ENCODE measurements at places on chromosomes 2 and 18.

DNA sequence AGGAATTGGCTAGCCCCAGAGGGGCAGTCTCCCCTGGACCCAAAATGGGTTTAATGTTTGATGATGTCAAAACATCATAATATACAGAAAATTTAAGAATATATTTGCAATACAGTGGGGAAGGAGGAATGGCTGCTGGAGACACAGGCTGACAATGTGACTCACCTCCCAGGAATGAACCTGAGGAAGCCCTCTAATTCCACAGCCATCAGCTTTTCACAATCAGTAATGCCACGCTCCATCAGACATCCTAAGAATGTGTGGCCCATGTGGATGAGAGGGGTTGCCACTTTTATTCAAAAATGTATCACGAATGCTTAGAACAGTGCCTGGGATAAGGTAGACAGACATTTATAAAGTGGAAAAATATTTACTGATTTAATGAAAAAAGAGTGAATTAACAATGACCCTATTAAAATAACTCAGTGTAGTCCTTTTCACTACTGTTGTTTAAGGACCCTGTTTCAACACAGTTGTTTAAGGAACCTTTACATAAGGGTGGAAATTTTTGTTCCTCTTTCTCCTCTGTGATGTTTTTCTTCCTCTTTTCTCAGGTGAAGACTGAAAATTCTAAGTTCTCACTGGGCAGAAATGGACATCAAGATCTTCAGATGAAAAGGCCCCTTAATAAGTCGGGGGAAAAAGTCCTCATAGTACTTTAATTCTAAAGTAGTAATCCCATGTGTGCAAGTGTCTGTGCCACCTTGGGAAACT, 17.5 kb upstream of the TMEM163 start:
- no peak for DNase-seq

GRCh38 chr2:98737848-98738247, 6.9 kb upstream of the MGAT4A start:
- DNase-seq, result no peak

- DNase-seq, result no peak
Observed at GRCh38 chr2:129812071-129812470, 167.4 kb upstream of the RAB6C start.

DNA sequence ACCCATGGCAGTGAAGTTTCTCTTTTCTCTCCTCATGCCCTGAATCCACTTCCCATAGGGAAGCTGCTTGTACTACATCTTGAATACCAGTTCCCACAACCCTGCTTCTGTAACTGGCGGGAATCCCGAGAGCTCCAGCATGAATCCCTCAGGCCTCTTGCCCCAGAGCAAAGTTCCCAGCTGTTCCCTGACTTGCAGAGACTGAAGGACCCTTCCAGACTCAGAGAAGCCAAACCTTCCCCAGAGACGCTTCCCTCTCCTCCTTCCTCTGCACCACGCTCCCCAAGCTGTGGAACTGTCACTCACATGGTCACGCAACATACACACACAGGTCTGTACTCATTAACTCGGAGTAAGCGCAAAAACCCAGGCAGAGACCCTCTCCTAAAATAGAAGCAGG, 26.4 kb downstream of the TRAPPC12 start:
- DNase-seq, result no peak

DNA sequence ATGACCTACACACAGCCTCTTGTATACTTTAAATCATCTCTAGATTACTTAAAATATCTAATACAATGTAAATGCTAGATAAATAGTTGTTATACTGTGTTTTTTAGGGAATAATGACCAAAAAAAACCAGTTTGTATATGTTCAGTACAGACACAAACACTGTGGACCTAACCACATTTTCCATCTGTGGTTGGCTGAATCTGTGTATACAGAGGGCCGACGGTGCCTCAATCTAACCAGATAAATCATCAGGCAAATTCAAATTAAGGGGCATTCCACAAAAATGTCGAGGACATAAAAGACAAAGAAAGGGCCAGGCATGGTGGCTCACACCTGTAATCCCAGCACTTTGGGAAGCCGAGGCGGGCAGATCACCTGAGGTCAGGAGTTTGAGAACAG, 14.1 kb downstream of the MGAT4A start:
- DNase-seq, result no peak

DNA sequence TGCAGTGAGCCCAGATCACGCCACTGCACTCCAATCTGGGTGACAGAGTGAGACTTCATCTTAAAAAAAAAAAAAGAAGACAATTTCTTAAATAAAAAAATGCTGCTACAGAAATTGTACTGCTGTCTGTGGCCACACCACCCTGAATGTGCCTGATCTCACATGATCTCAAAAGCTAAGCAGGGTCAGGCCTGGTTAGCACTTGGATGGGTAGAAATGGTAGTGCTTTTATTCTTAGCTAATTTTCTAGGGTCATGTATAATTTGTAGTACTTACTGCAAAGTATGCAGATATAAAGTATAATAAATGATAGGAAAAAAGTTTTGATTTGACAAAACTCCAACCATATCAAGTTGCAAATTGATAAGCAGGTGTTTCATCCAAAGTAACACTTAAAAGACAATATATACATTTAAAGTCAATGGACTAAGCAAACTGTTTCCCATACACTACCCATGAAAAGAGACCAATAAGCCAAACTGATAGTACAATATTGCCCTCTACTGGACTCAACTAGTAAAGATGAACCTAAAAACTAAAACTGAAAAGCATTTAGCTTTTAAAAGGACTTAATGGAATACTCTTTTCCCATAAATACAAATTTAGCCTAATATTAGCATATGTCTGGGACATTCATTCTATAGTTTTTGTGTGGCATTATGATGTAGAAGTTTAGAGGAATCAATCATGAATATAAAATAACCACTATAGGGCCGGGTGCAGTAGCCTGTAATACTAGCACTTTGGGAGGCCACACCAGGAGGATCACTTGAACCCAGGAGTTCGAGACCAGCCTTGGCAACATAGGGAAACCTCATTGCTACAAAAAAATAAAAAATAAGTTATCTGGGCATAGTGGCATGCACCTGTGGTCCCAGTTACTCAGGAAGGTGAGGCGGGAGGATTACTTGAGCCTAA, 18.6 kb upstream of the PEX13 start:
- DNase-seq, result peak; percentile 59

DNA sequence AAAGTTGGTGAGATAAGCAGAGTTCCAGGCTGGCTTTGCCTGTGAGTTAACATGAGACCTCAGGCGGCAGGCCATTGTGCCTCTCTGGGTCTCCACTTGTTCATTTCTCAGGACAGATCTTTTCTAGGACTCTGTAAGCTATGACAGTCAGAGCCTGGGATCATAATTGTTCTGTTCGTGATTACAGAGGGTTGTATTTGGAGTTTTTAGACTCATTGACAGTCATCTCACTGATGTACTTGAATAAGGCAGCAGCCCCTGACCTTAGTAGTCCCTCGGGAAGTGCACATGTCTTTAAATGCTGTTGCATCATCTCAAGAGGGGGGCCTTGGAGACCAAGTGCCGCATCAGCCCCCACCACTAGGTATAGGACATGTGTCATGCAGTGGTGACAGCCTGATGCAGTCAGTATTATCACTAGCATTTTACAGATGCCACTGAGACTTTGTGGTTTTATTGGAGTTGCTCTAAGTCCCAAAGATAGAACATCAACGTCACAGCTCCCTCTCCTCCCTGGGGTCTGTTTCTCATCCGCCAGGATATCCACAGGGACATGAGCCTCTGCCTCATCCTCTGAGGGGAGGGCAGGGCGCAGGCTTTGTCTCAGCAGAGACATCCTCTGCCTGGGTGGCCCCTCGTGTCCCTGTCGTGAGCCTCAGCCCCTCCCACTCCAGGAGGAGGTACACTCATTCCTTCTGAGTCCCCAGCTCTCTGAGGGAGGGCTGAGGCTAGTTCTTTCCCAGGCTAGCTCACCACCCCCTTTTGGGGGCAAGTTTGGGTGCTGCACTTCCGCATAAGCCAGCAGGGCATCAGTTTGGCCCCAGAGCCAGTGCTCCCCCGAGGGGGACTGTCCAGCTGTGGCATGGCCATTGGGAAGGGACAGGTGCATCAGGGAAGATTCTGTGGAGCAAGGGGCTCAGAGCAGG, 14.1 kb downstream of the GLI2 start:
- no peak for DNase-seq

DNA sequence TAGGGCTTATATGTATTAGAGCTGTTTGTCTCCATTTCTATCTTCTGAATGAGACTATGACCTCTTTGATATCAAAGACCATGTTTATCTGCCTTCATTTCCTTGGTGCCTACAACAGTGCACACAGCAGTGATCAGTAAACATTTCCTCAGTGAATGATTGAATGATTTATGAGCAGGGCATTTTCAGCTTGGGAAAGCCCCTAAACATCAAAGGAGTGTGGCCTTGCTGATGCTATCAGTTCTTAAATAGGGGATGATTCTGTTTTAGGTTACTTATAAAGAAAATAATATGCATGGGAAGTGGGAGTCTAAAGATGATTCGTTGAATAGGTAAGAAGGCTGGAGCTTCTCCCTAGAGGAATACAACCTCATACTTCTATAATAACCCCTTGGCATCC, 425.3 kb downstream of the ZNF521 start:
- no peak for DNase-seq

- no peak for DNase-seq
Observed at GRCh38 chr18:63962137-63962536, 7.7 kb upstream of the SERPINB8 start.

GRCh38 chr18:57970356-57971095, 73.5 kb upstream of the NEDD4L start:
- no peak for DNase-seq

DNA sequence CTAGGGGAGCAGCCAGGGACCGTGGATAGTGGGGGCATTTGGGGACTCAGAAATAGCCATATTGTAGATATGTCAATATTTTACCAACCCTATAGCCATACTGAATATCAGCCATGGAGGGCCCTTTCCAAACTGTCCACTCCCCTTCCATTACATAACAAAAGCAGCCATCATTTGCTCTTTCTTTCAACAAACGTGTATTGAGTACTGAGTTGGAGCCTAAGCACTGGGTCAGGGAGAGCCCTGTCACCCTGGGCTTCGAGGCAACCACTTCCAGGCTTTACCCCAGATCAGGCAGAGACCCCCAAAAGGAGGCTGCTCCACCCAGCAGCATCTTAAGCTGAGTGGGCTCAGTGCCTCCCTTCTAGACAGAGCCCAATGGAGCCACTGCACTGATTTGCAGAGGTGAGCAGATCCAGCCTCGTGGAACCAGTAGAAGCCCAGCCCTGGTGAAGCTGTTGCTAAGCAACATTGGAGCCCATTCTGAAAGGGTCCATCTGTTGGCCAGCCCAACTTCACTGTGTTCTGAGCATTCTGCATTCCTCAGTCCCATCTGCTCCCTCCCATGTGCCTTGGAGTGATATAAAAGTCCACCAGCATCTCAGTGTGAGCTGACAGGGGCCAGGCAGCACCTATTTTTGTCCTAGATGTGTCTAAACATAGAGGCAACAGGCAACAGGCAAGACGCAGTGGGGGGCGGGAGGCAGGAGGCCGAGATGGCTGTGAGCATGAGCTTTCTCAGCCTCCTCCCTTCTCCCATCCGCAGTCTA, 112.1 kb downstream of the PLB1 start:
- peak; percentile 88 for DNase-seq

DNA sequence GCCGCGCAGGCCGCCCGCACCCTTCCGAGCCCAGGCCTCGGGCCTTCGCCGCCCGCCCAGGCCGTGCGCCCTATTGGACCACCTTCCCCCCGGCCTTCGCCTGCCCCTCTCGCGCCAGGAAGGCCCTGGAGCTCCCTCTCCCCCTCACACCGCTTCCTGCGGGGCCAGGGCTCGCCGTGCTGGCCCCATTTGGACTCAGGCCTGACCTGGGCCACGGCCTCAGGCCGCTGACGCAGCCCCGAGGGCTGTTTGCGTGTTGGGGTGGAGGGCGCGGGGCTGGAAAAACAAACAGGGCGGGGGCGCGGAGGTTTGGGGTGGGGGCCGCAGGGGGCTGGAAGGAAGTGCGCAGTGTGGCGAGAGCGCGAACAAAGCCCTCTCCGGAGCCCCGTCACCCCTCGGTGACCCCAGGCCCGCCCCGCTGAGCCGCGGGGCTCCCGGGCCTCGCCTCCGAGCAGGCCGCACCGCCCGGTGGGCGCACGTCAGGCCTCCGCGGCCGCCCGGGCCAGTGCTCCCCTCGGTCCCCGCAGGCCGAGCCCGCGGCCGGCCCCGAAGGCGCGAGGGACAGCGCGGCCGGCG, 12.3 kb upstream of the SIX3 start:
- no peak for DNase-seq

DNA sequence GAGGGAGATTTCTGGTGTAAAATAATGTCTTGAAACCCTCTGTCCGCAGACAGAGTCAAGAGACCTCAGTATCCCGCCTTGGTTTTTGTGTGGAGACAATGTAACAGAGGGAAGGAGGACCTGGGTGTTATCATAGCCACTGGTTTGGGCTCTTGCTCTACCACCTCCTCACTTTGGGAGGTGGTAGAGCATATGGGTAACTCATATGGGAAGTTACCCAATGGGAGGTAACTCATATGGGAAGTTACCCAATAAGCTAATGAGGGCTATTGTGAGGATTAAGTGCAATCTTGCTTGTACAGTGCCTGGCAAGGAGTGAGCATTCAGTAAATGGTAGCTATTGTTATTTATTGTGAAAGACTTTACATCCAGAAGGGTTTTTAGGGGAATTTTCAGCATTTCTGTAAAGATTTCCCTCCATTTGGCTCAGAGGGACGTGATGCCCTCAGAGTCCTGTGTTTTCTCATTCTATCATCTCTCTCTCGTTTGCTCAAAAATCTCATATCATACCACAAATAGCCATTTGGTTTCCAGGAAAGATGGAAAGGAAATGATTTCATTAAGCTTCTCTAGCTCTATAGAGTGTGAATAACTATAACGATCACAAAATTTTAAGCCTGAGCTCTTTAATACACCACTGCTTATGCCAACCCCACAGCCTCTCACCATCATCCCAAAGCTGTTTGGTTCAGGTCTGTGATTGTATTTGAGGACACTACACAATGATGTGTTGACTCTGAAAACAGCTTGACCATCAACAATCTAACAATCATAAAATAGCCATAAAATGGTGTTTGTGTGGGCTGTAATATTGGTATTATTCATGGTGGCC, 307.7 kb downstream of the STK39 start:
- DNase-seq, result no peak

DNA sequence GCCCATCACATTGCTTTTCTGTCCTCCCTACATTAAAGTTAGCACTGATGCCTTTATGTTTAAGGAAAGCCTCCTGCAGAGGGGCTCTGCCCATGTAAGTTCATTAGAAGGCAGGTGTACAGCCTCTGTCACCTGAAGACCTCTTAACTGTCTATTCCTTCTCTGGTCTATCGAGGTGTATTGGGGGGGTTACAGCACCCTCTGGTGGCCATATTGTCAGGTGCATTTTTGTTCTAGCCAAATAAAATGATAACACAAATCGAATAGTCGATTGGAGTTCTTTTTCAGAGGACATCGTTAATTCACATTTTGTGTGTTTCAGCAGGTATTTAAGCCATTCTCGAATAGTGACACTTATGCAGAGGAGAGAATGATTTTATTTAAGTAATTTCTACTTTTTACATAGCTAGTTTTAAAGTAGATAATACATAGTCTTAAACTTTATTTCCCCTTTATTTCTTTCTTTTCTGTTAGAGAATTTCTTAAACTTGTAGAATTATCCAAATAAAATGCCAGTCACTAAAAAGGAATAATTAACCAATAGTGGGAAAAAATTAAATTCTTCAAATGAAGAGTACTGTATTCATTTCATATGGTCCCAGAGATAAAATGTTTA, 136.8 kb downstream of the NEDD4L start:
- peak; percentile 80 for DNase-seq

All from cerebellum (tissue), 4 donors.